ENCODE measurements at places on chromosomes 1 and 21.
A peak's percentile ranks its signal among the peaks of the same experiment; 100 is the strongest.

DNA sequence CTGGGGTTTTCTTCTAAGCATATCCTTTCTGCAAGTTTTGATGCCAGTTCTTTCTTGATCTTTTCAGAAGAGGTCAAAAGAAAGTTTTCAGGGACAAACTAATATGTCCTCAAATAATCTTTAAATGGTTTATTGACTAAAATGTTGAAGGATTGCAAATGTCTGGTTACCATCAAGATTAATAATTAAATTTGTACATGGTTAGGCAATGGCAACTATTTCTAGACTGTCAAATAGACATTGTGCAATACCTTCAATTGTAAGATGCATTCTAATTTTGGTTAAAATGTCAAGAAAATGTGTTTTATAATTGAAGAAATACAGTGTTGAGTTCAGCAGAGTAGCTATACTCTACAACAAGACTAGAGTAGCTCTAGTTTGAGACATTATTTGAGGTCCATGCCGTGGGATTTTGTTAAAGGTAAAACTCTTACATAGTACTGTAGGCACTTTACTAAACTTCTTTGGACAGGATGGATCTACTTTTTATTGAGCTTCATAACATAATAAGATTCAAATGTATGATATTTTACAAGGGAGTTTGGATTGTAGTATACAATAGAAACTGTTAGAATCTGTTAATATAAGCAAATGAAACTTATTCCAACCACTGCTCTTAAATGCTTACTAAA lies 22.6 kb downstream of the MAEL start:
- no peak for DNase-seq

DNA sequence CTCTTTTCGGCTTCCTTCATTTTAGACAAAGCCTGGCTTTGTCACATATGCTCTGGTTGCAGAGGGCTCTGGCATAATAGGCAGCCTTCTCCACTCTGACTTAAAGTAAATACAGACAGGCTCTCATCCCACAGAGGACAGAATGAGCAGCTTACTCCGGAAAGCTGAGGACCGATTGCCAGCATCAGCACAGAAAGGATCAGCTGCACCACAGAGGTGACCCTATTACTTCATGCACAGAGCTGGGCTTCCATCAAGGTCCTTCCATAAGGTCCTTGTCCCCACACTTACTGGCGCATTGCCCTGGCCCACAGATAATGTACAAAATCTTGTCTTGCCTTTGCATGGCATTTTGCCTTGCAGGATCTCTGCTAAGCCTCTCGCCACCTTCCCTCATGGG lies 67.6 kb downstream of the SEC16B start:
- DNase-seq, result peak; percentile 3

- no peak for DNase-seq
Measured at GRCh38 chr1:172449585-172450523, 6.0 kb upstream of the PIGC start.

- DNase-seq, result no peak
Measured at GRCh38 chr1:21534674-21535378, 25.6 kb downstream of the ALPL start.

- no peak for DNase-seq
Measured at GRCh38 chr1:2840036-2840809, 38.7 kb upstream of the TTC34 start.

DNA sequence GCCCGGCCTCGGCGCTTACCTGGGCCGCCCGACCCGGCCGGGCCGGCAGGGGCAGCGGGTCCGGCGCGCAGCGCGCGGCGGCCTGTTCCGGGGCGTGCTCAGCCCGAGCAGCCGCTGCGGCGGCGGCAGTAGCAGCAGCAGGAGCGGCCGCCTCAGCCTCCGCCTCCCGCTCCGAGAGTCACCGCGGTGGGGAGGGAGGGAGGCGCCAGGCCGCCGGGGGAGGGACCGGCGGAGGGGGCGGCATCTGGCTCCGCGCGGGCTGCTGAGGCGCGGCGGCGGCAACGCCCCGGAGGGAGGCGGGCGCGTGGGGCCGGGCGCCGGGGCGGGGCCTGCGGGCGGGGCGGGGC lies at the start of gene CTNNBIP1:
CTNNBIP1 (minus strand) TSS at position 194 of the 347 bp plus-strand sequence. CDS start 38,205 bp downstream, outside the sequence.
- no peak for DNase-seq

- no peak for DNase-seq
Measured at GRCh38 chr1:27628712-27629111, 6.3 kb downstream of the FGR start.

- no peak for DNase-seq
Measured at GRCh38 chr1:60765204-60765603, 317.2 kb upstream of the NFIA start.

DNA sequence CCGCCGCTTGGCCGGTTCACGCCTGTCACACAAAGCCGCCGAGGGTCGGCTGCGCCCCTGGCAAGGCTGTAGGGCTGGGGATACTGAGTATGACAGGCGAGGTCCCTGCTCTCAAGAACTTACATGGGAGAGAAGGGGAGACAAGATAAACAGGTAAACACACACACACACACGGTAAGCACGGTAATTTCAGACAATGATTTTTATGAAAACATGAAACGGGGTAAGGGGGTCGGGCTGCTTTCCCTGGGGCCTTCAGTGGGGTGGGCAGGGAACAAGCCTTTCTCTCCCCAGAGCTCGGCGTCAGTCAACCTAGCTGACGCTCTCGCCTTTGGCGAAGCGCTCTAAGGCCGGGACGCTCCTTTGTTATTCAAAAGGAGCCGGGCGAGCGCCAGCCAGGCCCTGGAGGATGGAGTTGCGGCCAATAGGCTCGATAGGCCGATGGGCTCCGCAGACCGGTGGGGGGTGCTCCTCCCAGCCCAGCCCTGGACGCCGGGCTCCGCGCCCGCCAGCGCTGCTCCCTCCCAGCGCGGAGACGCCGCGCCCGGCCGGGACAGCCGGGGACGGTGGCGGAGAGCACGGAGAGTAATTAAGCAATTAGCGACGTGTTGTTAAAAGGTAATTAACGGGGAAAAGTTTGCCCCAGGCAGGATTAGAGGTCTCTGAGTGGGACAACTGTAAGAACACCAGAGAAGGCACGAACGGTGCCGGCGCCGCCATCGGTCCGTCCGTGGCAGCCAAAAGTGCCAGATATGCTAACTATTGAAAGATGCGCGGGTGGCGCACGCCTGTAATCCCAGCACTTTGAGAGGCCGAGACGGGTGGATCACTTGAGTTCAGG lies 950 bp upstream of the INKA2 start:
- peak; percentile 61 for DNase-seq

DNA sequence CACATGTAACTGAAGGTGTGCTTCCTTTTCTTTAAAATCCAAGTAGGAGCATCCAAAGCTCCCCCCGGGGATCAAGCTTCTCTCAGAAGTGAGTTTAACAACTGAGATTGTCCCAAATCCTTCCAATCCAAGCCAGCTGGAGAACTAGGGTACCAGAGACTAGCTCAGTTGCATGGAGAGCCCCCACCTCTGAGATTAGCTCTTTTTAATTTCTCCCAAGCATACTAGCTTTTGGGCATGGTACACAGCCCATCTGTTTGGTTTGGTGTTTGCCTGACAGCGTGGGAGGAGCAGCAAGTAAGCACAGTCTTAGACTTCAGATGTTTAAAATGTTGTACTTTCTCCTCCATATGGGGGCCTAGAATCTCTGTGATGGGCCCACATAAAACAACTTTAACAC lies 142.8 kb downstream of the ASTN1 start:
- DNase-seq, result no peak

- DNase-seq, result no peak
Measured at GRCh38 chr1:188194916-188195315, 1366.2 kb downstream of the PLA2G4A start.

DNA sequence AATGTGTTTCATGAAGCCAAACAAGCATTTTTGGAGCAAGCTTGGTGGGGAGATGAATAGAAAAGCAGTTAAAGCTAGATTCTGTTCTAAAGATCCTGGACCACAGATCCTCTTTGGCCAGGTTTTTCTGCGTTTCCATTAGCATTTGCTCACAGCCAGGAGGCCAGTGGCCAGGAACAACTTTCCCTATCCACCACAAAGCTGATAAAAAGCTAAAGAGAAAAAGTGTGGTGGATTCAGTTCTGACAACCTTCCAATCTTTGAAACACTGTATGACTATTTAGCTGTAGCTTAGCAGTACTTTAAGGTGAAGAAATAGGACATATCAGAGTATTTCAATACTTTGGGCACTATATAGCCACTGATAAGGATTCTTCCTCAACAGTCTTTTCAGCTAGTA lies 3.0 kb upstream of the NEK7 start:
- no peak for DNase-seq

- DNase-seq, result no peak
Measured at GRCh38 chr1:181669246-181669645, 185.9 kb downstream of the CACNA1E start.

GRCh38 chr1:238252033-238252802 lies 361.5 kb upstream of the ZP4 start:
- DNase-seq, result peak; percentile 5

DNA sequence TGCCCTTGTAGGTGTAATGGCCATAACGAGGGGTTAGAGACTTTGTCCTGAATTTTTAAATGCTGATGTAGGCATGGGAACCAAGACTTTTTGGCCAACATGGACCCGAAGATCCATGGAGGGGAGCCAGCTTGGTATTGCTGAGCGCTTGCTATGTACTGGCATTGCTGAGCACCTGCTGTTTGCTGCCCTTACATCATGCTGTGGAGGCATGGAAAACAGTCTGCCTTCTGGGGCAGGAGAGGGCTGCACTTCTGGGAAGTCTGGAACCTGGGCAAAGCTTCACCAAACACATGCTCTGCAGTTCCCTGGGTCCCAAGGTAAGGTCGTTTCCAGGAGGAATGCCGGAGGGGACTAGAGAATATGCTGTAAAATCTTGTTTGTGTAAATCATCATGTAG lies 86.3 kb upstream of the CNIH3 start:
- no peak for DNase-seq

- no peak for DNase-seq
Measured at GRCh38 chr1:5680600-5680999, 311.6 kb downstream of the NPHP4 start.

Data from frontal cortex (tissue), 4 donors.